Fibroblast of skin of back (primary cell): ENCODE measurements at places on chromosomes 6 and 20.

- no peak for DNase-seq
Observed at GRCh38 chr6:160110586-160111123, 11.0 kb upstream of the SLC22A1 start.

DNA sequence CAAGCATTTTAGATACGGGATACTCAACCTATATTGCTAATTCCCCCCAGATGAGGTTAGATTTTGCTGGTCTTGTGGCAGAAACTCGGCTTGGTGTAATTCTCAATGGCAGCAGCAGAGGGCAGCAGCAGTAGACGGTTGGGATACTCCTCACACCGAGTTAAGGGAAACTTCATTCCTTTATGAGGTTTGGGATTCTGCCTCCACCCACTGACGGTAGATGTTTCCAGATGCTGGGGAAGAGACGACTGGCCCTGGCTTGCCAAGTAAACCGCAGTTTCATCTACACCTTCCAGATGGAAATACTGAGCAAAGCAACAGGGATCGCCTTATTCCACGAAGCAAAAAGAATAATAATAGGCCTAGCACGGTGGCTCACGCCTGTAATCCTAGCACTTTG, 8.2 kb upstream of the TBC1D7 start:
- DNase-seq: peak; percentile 78

GRCh38 chr20:39233755-39234154, 271.6 kb downstream of the DHX35 start:
- no peak for DNase-seq

DNA sequence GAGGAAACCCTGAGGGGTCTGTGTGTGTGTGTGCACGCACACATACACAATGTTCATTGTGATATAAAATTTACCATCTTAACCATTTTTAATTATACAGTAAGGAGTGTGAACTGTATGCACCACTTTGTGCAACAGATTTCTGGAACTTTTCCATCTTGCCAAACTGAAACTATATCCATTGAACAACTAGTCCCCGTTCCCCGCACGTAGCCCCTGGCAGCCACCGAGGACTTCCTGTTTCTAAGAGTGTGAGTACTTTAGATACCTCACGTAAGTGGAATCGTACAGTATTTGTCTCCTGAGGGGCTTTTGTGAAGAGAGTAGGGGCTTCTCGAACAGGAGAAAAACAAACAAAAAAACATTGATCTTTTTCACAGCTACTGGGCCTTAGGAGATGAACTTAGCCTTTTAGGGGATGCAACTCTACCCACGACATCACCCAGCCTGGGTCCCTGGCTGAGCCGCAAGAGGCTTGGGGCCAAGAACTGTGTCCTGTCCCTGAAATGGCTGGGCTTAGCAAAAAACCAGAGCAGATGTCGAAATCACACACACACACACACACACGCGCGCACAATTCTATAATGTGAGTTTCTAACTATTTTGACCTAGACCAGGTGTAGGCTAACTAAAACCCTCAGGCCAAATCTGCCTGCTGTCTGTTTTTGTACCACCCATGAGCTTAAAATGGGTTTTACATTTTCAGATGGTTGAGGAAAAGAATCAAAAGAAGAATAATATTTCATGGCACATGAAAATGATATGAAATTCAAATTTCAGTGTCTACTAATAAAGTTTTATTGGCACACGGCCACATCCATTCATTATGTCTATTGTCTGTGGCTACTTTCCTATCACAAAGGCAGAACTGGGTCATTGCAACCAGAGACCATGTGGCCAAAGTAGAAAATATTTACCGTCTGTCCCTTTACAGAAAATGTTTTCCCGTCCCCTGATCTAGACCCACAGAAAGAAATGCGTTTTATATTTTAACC, 144.2 kb downstream of the EYA2 start:
- DNase-seq: peak; percentile 8

GRCh38 chr20:7627734-7628663, 312.3 kb downstream of the HAO1 start:
- peak; percentile 81 for DNase-seq

DNA sequence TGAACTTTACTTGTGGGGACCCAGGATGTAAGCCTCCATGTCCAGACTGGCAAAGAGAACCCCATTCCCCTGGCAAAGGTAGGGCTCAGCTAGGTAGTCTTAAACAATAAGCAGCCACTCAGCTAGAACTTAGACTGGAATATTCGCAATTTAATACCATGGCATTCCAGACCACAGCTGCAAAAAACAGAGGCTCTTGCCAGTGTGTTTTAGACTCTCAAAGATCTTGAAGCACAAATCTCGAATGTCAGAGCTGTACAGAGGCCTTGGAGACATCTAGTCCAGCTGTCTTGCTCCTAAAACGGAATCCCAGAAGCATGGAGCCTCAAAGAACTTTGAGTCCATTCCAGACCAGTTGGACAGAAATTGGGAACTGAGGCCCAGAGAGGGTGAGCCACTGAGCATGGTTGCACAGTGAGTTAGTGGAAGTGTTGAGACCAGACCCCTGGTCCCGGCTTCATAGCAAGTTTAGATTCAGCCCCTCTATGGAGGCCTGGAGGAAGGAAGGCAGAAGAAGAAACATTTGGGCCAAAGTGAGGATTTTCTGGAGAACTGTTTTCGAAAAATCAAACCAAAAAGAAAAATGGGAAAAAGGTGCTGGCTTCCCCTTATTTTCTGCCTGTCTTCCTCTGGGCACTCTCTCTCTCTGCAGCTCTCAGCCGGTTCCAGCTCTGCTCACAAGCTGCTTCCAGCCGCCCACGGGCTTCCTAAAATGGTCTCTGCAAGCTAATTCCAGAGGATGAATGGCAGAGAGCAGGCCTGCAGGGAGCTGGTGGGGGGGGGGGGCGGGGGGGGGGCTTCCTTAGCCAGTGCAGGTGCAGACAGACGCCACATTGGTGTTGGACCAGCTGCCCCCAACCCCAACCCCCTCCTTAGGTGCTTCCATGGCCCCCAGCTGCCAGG, 32.4 kb downstream of the AAR2 start:
- no peak for DNase-seq

- DNase-seq: no peak
Observed at GRCh38 chr6:2129182-2129621, 116.2 kb downstream of the GMDS start.

DNA sequence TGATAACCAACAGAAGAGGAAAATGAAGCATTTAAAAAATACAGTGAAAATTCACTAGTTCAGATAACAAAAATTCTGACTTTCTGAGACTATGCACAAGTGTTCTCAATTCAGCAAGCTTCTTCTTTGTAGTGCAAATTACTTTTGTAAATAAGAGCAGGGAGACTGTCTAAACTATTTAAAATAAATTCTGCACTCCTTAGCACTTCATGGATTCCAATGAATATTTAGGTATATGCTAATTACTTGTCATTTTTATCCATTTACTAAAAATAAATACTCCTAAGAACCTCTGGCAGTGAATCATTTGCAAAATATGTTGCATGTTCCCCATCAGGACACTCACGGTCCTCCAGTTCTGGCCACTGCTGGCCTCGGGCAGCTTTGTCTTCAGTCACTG, 139.8 kb downstream of the F13A1 start:
- no peak for DNase-seq

DNA sequence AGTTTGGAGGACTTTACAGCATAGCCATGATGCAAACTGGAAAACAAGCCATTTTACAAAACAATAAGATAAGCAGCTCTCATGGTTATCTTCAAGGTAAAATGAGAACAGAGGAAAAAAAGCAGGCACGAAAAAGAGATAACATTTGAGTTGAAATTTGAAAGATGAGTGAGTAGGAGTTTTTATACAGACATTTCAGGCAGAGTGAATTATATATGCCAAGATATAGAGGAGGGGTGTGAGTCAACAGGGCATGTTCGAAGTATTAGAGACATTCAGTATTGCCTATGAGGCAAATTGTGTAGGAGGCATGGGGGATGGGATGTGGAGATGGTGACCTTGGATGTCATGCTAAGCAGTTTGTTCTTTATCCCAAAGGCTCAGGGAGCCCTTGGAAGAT, 240.5 kb upstream of the MAN1A1 start:
- no peak for DNase-seq
